ENCODE measurements at places on chromosomes 3 and 15. TPM values are rescaled to one million over a fixed set of nuclear protein-coding genes. Genes with fewer than 3 reads are reported as not detected.

DNA sequence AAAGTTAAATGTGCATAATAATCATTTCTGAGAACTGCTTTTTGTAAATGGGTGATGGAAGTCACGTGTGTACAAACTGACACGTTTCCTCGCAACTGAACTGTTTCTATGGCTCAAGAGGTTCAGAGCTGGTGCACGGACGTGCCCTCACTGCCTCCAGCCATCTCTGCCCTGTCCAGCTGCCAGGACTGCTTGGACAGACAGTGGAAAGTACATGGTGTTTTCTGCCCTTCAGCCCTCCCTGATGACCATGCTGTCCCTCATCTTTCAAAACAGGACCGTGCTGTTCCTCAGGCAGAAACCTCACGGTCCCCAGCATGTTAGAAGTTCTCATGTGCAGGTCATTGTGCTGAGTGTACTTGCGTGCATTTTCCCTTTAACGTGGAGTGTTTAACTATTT, 38.7 kb downstream of the GJD2 start:
- DNase-seq, result no peak
- no peak overlapping the region for H3K27ac ChIP-seq
- H3K4me1 ChIP-seq, result no peaks in the 10 kb centered on the region
- no peaks in the 10 kb centered on the region for H3K27me3 ChIP-seq
- H3K4me3 ChIP-seq, result no peak overlapping the region

DNA sequence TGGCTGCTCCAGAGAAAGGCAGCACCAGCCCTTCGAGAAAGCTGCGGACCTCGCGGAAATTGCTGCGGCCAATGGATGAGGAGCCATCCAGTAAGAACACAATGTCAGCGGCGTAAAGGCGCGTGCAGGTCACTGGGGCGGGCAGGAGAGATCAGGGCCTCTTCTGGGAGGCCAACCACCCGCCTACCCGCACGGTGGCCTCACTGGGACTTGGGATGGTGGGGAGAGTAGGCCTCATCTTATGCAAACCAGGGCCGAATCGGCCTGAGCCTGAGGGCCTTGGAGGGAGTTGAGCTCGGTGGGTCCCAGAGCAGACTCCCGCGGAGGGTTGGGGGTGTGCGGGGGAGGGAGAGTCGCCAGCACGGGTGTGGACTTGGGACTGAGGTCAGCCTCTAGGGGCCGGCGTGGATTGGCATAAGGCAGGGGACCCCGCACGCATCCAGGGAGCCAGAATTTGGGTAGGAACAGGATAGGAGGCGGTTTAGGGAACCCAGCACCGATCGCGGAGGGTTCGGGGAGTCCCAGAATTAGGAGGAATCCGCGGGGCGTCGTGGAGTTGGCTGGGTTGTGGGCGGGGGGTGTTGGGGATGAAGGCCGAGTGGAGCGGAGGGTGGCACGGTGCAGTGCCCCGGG, 596 bp downstream of the COL7A1 start:
- H3K36me3 ChIP-seq, result peaks cover 10% of the 10 kb centered on the region
- no peaks in the 10 kb centered on the region for H3K4me1 ChIP-seq
- no peaks in the 10 kb centered on the region for H3K27me3 ChIP-seq
- no peak overlapping the region for H3K4me3 ChIP-seq
- no peak for DNase-seq

- H3K4me1 ChIP-seq, result peaks cover 5% of the 10 kb centered on the region
- no peaks in the 10 kb centered on the region for H3K27me3 ChIP-seq
- H3K4me3 ChIP-seq, result no peak overlapping the region
- DNase-seq, result no peak
- no peak overlapping the region for H3K27ac ChIP-seq
Measured at GRCh38 chr15:63876085-63876662, 42.4 kb upstream of the HERC1 start.

GRCh38 chr3:107063351-107063750, 313.9 kb upstream of the CCDC54 start:
- H3K4me3 ChIP-seq, result no peak overlapping the region
- H3K36me3 ChIP-seq, result no peaks in the 10 kb centered on the region
- H3K27me3 ChIP-seq, result no peaks in the 10 kb centered on the region
- DNase-seq, result no peak
- no peaks in the 10 kb centered on the region for H3K4me1 ChIP-seq
- H3K27ac ChIP-seq, result no peak overlapping the region

DNA sequence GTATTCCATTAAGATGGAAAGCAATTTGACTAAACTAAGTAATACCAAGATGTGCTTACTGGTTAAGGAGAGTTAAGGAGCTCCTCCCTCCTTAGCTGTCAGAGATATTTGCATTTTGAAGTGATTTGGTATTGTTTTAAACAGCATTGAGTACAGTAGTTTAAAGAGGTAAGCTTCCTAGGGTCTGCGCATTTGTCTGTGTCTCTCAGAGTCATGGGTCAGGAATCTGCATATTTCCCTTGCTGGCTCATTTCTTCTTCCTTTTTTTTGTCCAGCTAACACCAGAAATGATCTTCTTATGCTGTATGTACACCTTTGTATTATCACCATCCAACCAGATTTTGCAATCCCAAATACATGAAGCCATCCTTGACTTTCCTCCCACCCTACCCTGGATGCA, 163.0 kb upstream of the BFSP2 start:
- H3K27ac ChIP-seq, result no peak overlapping the region
- H3K36me3 ChIP-seq, result no peaks in the 10 kb centered on the region
- no peak for DNase-seq

GRCh38 chr3:69724722-69725435, 14.4 kb upstream of the MITF start:
- no peaks in the 10 kb centered on the region for H3K36me3 ChIP-seq
- H3K4me3 ChIP-seq, result no peak overlapping the region
- no peaks in the 10 kb centered on the region for H3K4me1 ChIP-seq
- no peak for DNase-seq
- H3K27me3 ChIP-seq, result no peaks in the 10 kb centered on the region
- no peak overlapping the region for H3K27ac ChIP-seq

DNA sequence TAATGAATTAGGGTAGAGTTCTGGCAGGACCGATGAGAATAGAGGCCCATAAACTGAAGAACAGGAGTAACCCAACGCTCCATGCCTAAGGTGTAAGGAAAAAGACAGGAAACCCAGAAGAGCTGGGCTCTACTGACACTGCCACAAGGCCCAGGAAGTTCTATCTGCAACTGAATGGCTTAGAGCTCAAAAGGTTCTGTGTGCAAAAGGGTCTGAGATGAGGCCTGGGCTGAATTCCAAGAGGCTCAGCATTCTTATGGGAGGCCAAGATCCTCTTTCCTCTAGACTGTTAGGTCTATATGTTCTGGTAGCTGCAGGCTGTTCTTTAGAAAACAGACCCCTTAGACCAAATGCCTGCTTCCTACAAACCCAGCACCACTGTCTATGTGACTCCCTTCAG, 30.5 kb upstream of the PRSS50 start:
- H3K4me1 ChIP-seq, result no peaks in the 10 kb centered on the region
- no peaks in the 10 kb centered on the region for H3K27me3 ChIP-seq
- no peaks in the 10 kb centered on the region for H3K36me3 ChIP-seq
- no peak overlapping the region for H3K27ac ChIP-seq
- no peak overlapping the region for H3K4me3 ChIP-seq
- no peak for DNase-seq

DNA sequence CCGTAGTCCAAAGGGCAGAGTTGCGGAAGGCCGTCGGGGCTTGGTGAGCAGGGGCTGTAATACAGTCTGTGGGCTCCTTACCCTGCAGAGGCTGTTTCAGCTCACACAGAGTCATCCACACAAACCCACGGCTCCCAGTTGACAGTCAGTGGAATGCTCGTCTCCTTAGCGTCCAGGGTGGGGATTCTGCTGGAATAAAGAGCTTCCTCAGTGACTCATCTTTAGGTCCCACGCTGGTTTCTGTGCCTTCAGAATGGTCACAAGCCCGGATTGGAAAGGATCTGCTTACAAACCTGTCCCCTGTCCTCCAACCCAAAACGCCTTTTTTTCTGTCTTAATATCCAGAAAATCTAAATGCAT, 201.3 kb upstream of the TPM1 start:
- H3K4me3 ChIP-seq, result no peak overlapping the region
- no peaks in the 10 kb centered on the region for H3K27me3 ChIP-seq
- H3K36me3 ChIP-seq, result no peaks in the 10 kb centered on the region

GRCh38 chr3:42077785-42078184, 13.4 kb upstream of the TRAK1 start:
- H3K36me3 ChIP-seq, result no peaks in the 10 kb centered on the region
- H3K4me3 ChIP-seq, result no peak overlapping the region
- no peaks in the 10 kb centered on the region for H3K4me1 ChIP-seq
- no peak for DNase-seq
- H3K27me3 ChIP-seq, result no peaks in the 10 kb centered on the region

- H3K36me3 ChIP-seq, result peaks cover 19% of the 10 kb centered on the region
- no peak overlapping the region for H3K27ac ChIP-seq
- H3K4me3 ChIP-seq, result no peak overlapping the region
- DNase-seq, result no peak
Measured at GRCh38 chr3:66415867-66416428, 84.9 kb downstream of the LRIG1 start.

DNA sequence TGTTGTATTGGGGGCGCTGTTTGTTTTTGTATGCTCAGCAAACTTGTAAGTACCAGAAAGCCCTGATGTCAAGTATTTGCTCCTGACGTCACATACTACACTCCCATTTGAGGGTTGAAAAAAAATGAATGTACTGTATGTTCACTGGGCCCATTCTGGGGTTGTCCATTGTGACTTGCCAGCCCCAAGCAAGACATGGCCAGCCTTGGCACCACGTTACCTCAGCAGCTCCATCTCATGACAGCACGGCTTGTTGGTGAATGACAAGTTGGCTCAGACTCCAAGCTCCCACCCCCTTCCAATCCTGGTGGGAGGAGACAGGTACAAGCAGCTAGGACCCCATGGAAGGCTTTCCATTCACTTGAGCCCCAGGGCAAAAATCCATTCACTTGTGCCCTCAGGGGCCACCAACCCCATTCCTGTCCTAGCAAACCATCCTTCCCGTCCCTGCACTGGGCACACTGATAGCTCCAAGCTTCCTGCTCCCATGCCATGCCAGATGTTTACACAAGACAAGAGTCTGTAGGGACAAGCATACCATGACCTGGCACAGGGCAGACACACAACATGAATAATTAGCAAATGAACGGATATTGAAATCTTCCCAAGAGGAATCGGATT, 1.6 kb downstream of the PHGR1 start:
- no peaks in the 10 kb centered on the region for H3K27me3 ChIP-seq
- no peak overlapping the region for H3K4me3 ChIP-seq
- no peaks in the 10 kb centered on the region for H3K4me1 ChIP-seq
- no peak for DNase-seq

DNA sequence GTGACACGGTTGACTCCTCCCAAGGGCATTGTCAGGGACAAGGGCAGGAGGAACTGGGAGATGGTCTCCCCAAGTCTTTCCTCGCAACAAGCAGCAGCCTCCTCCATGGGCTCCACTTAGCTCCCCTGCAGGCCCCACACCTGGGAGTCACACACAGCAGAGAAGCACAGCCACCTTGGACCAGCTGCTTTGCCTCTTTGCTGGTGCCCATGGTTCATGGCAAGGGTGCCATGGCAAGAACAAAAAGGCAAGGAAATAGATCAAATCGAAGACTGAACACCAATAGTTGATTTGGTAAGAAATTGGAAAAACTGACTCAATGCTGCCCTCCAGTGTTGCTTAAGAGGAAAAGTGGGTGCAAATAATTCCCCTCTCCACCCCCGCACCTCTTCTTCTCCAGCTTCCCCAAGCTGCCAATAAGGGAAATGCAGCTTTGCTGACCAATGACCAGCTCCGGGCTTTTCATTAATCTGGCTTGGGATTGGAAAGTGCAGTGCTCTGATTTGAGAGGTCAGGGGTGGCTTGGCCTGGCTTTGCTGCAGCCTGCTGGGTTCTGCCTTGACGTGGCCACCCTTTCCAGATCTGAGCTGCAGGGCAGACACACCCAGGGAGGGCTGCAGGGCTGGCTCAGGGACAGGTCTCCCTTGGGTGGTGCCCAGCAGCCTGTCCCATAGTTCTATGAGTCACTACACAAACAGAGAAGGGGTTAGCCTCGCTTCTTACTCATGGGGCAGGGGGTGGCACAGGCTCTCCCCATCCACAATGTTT, 162.0 kb downstream of the KLF13 start:
- H3K4me3 ChIP-seq, result no peak overlapping the region
- no peak overlapping the region for H3K27ac ChIP-seq

GRCh38 chr3:191283400-191283799, 45.8 kb upstream of the CCDC50 start:
- no peaks in the 10 kb centered on the region for H3K4me1 ChIP-seq
- no peaks in the 10 kb centered on the region for H3K36me3 ChIP-seq
- H3K27ac ChIP-seq, result no peak overlapping the region
- no peak overlapping the region for H3K4me3 ChIP-seq

DNA sequence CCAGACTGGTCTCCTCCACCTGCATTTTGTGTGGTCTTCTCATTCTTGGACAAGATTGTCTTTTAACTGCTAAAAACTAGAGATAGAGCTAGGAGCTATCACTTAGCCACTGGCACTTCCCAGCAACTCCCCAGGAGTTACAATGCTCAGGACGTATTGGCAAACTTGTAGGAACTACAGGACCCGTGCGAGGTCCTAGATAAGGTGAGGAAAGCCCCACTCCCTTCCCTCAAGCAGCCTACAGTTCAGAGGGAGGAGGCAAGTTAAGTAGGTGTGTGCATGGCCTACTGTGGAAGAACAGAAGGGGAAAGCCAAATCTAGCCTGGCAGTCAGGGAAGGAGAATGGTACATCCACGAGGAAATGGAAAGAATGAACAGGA, 504.7 kb upstream of the PROK2 start:
- H3K27ac ChIP-seq, result peak overlapping the region; percentile 37
- no peaks in the 10 kb centered on the region for H3K27me3 ChIP-seq
- H3K36me3 ChIP-seq, result no peaks in the 10 kb centered on the region
- H3K4me1 ChIP-seq, result no peaks in the 10 kb centered on the region
- no peak for DNase-seq

- H3K27me3 ChIP-seq, result no peaks in the 10 kb centered on the region
- H3K27ac ChIP-seq, result no peak overlapping the region
- no peaks in the 10 kb centered on the region for H3K36me3 ChIP-seq
- no peak overlapping the region for H3K4me3 ChIP-seq
Measured at GRCh38 chr15:58608129-58608590, 141.3 kb downstream of the ADAM10 start.

DNA sequence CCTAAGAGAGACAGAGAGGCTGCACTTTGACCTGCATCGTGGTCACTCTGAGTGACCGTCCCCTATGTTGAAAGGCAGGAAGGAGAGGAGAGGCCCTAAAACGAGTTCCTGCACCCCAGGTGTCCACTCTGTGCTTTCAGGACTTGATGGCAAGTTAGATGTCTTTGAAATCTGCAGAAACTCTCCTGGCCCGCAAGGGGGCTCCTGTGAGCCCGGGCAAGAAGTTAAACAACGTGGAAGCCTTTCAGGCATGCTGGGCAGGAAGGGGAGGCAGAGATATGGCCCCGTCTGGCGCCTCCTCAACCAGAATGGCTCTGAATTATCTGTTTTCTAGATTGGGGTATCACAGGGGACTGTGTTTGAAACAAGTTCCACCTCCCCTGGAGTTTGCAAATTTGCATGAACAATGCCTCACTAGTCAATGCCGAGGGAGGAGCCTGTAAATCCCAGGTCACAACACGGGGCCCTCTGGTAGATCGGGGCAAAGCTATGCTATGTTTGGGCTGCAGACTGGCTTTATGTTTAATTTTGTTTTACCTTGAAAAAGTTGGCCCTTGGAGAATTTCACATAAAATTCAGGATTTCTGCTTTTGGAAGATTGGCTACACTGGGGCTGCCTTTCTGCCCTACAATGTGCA, 9.8 kb downstream of the CTXND1 start:
- no peak overlapping the region for H3K4me3 ChIP-seq
- H3K36me3 ChIP-seq, result no peaks in the 10 kb centered on the region
- DNase-seq, result peak; percentile 59

Gene SPTSSB
- 6.6 TPM for total RNA-seq

Gene ZCWPW2
- total RNA-seq, result 0.70 TPM

Gene ARGFX
- total RNA-seq, result not detected

Gene TGM5
- not detected for total RNA-seq

Gene HRG
- total RNA-seq, result not detected

Gene PLA2G4D
- total RNA-seq, result not detected

Gene CLDN11
- total RNA-seq, result 0.46 TPM

Gene SLC6A11
- total RNA-seq, result 0.06 TPM

Gene FILIP1L
- total RNA-seq, result 13.9 TPM

All from pancreas (tissue), 10 donors.